ENCODE measurements at places on chromosomes 3 and 15.

- DNase-seq, result no peak
Measured at GRCh38 chr3:23404246-23404645, 201.1 kb downstream of the UBE2E2 start.

DNA sequence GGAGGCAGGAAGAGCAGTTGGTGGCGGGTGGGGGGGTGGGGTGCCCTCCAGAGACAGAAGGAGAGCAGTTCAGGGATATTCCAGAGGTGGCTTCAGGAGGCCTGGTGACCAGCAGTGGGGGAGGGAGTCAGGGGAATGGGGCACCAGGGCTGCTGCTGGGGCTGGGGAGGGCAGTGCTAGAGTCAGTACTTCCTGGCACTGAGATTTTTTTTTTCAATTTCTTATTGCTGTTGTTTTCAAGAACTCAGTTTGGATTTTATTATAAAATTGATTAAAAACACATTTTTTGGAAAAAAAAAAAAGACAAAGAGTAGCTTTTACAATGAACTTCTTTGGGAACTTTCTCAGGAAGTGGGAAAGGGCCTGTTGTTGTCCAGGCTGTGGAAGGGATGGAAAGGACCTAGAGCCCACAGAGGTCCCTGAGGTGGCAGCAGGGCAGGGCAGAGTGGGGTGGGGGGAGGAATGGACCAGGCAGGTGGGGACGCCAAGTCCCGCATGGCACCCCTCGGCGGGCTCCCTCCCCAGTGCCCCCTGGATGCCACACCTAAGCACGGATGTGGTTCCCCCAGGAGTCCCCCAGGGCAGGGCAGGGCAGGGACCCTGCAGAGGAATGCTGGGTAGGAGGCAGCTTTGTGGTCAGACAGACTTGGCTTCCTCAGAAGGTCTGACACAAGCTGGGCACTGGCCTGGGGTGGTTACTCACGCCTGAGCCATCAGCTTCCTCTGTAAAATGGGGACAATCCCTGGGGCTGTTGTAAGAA is 8.5 kb upstream of the ANPEP start:
- DNase-seq, result no peak

DNA sequence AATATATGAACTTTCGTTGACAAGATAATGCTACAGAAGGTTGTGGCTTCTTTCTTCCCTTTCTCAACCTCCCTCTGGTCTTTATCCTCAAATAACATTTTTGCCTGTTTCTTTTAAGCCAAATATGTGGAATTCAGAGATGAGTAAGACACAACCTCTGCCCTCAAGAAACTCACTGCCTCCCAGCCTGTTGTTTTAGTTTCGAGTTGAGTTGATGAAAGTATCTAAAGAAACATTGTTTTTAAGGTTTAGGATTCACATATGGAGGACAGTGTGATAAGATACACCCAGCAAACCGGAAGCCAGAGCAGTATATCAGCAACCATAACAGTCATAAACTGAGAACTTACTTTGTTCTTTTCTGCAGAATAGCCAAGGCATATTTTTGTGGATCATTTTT is 218.6 kb downstream of the THSD4 start:
- no peak for DNase-seq

GRCh38 chr3:56347219-56347871 is 120.9 kb downstream of the ERC2 start:
- peak; percentile 96 for DNase-seq

DNA sequence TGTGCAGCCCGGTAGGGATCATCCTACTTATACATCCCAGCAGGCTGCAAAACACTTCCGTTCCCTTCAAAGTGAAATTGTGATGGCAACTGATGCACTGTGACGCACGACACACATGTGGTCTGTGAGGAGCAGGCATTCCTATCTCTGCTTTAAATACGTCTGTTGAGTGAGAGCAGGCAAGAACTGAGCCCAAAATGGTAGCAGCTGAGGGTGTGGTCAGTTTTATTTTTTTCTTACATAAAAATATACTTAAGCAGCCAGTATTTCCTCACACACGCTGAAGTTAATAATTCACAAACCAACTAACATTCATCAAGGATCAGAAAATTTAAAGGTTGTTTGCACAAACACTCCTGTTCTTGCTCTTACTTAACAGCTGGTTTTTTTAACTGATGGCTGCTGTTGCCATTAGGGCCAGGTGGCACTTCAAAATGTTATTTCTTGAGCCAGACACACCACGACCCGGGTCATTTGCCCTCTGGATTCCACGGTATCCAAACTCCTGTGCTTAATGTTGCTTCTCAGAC is 23.9 kb downstream of the LRIG1 start:
- no peak for DNase-seq

DNA sequence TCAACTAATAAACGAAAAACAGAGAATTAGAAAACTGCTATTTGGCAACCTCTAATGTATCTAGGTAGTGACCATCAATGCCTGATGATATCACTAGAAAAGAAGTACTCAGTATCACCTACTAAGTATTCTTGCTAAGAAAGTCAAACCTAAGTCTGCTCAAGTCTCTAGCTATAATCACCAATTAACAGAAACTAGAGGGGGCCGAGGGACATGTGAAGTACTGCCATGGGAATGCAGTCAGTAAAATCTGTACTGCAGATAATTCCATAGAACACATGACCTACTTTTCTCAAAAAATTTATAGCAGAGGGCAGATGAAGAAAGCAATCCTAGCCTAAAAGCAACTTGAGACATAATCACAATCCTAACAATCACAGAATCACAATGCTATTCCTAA is 51.4 kb downstream of the CPEB1 start:
- no peak for DNase-seq

- no peak for DNase-seq
Measured at GRCh38 chr15:42085236-42085605, 9.1 kb downstream of the PLA2G4D start.

DNA sequence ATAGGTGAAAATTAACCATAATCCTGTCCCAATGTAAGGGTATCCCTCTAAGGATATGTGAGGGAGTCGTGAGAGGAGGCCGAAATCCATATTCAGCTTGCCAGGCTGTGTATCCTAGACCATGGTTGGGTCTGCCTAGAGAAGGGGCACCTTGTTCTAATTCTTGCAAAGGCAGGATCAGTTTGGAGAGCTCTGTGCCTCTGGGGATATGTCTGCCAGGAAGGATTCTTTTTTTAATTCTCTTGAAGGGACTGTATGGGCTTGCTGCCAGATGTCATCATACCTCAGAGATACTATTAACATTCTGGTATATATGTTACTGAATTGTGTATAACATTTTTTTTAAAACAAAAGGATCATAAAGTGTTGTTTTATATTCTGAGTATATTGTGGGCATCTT is 2.4 kb downstream of the ATP1B3 start:
- no peak for DNase-seq

GRCh38 chr15:90187257-90187868 is 13.8 kb upstream of the SEMA4B start:
- DNase-seq, result no peak

DNA sequence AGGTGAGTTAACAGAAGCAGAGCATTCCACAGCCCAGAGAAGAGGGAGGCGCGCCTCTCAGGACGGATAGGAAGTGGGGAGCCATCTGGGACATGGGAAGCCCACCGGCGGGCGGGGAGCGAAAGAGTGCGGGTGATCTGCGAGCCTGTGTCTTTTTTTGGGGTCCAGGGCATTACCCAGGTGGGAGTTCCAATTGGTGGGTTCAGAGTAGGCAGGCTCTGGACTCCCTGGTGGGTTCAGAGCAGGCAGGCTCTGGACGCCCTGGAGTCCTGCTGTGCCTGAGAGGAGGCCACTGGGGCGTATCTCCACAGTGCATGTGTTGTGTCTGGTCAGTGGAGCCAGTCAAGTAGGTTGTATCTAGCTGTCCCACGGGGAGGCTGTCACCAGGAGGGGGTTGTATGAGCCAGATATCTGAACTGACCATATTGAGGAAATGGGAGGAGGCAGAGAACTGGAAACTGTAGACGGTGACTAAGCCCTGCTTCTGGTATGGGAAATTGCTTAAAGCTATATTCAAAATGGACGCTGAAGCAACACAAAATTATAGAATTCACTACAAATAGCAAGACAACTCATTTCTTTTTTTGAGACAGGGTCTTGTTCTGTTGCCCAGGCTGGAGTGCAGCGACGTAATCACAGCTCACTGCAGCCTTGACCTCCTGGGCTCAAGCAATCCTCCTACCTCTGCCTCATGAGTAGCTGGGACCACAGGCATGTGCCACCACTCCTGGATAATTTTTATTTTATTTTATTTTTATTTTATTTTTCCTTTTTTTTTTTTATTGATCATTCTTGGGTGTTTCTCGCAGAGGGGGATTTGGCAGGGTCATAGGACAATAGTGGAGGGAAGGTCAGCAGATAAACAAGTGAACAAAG is 34.5 kb upstream of the CHST2 start:
- no peak for DNase-seq

- DNase-seq, result no peak
Measured at GRCh38 chr3:70832089-70832833, 519.8 kb upstream of the MDFIC2 start.

GRCh38 chr3:112889357-112889756 is 42.7 kb upstream of the CD200R1L start:
- DNase-seq, result no peak

GRCh38 chr3:102106416-102107097 is 257.2 kb downstream of the NFKBIZ start:
- DNase-seq, result no peak

- DNase-seq, result no peak
Measured at GRCh38 chr3:42119561-42120355, 28.6 kb downstream of the TRAK1 start.

DNA sequence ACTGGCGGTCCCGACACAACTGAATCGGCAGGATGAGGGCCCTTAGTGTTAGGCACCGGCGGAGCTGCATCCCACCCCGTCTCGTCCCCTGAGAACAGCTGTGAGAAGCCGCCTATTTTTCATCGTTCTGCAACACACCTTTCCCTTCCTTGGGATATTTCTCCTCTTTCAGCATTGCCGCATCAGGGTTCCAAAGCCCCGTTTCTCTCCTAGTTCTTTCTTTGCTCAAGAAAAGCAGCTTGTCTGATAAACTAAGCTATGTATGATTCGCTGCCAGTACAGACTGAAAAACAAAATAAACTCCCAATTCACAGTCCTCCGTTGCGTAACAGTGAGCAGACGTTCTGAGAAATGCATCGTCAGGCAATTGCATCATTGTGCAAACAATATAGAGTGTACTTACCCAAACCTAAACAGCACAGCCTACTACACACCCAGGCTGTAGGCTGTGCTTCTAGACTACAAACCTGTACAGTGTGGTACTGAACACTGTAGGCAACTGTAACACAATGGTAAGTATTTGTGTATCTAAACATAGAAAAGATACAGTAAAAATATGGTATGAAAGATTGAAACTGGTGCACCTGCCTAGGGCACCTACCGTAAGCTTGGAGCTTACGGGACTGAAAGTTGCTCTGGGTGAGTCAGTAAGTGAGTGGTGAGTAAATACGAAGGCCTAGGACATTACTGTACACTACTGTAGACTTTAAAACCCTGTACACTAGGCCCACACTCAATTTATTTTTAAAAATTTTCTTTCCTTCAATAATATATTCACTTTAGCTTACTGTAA is 8.9 kb upstream of the ADAMTS17 start:
- DNase-seq, result no peak

- no peak for DNase-seq
Measured at GRCh38 chr3:179432021-179432420, 19.2 kb downstream of the GNB4 start.

- DNase-seq, result no peak
Measured at GRCh38 chr3:23821858-23822257, 16.1 kb downstream of the UBE2E1 start.

GRCh38 chr15:85805420-85805819 is 10.7 kb upstream of the KLHL25 start:
- no peak for DNase-seq

DNA sequence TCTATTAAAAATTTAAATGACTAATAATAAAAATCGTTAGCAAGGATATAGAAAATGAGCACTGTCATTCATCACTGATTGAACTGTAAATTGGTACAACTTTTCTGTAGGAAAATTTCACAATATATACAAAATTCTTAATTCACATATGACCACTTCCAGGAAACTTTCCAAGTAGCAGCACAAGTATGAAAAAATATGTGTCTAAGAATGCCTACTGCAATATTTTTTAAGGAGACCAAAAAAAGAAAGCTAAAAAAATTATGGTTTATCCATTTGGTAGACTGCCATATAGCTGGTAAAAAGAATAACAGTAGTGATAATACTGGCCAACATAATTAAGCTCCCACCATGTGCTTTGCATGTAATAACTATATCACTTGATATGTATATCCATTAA is 59.2 kb downstream of the KLHL6 start:
- no peak for DNase-seq

- peak; percentile 17 for DNase-seq
Measured at GRCh38 chr3:101639280-101639963, 37.5 kb downstream of the ZBTB11 start.

- DNase-seq, result no peak
Measured at GRCh38 chr3:63753567-63753966, 65.5 kb upstream of the C3orf49 start.

DNA sequence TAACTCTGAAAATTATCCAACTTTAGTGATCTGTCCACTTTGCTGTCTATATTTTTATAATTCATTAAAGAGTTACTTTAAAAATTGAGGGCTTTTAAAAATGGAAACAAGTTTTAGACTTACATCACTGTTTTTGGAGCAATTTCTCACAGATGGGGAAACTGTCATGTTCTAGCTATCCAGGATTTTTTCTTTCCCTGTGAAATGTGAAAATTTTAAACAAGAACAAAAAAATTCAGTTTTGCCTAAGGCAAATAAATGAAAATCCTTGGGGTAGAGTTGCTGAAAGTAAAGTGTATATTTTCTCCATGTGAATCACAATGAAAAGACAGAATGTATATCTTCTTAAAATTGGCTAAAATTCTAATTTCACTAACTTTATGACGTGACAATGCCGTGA is 553.7 kb downstream of the MCTP2 start:
- no peak for DNase-seq

DNA sequence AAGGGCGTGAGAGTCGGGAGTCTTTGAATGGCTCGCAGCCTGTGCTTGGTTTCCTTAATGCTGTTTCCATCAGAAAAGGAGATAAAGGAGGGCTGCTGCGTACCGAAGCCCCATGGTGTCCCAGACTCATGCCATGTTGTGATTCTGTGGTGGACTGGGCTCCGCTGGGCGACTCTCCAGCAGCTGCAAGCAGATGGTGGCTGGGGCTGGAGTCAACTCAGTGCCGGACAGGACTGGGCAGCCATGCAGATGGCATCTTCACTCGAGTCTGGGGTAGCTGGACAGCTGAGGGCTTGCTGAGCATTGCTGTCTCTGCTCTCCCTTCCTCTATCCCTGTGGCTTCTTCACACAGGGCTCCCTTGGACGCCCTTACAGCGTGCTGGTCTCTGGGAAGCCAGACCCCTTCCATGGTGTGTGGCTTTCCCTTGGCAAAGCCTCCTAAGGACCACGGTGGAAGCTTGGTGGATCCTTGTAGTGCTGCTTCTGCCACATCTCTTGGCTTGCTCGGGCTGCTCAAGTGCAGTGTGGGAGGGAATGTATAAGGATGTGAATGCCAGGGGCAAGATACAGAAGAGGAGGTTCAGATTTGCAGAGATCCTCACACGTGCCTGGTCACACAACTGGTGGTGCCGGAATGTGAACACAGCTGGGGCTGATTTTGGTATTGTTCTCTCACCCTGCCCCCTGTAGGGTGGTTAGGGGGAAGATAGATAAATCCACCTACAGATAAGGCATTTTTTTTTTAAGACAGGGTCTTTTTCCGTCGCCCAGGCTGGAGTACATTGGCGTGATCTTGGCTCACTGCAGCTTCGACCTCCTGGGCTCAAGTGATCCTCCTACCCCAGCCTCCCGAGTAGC is 9.0 kb downstream of the NIPA1 start:
- DNase-seq, result no peak

- DNase-seq, result peak; percentile 59
Measured at GRCh38 chr15:101489237-101489598, 289 bp downstream of the PCSK6 start.

- DNase-seq, result no peak
Measured at GRCh38 chr3:162641907-162642306, 1145.3 kb downstream of the OTOL1 start.

- no peak for DNase-seq
Measured at GRCh38 chr3:74722211-74722610, 107.8 kb upstream of the CNTN3 start.
